ENCODE measurements at places on chromosomes 6 and 20.

DNA sequence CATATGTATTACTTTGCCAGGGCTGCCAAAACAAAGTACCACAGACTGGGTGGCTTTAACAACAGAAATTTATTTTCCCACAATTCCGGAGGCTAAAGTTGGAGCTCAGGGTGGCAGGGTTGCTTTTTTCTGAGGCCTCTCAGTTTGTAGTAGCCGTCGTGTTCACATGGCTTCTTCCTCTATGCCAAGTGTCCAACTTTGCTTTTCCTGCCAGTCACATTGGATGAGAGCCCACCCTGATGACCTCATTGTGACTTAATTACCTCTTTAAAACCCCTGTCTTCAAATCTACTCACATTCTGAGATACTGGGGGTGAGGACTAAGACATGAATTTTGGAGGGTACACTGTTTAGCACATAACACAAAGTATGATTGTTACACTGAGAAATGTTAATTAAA is 9.9 kb upstream of the ECT2L start:
- DNase-seq, result no peak

- no peak for DNase-seq
Measured at GRCh38 chr20:23568971-23569330, 667 bp upstream of the CST9L start.

DNA sequence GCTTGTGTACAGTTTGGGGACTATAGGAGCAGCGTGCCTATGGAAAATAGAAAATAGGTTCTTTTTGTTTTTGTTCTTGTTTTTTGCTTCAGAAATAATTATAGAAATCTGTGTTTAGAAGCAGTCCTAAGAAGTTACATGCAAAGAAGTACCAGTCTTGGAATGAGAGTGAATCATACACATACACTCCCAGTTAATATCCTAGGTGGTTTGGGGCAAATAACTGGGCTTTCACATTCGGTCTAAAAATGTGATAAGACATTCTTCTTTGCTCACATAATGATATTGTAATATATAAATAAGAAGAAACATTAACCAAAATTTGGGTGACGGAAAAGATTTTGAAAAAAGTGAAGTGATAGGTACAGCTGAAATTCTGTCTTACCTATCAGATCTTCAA is 61.0 kb downstream of the ENPP1 start:
- DNase-seq, result no peak

- DNase-seq, result no peak
Measured at GRCh38 chr20:46302106-46302505, 6.2 kb downstream of the CDH22 start.

DNA sequence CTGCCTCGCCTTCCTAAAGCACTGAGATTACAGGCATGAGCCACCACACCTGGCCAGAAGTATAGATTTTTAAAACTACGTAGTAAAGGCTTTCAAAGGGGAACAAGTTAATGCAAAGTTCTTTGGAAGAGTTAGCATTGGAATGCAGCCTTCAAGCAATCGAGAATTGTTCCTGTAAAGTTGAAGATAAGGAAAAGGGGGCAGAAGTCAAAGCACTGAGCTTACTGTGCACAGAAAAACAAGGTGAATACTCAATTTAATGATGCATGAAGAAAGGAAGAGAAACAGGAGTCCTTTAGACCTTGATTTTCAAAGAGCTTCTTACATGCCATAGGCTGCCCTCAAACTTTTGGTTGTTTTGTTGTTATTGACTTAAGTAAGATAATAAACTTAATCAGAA is 29.1 kb upstream of the LGSN start:
- no peak for DNase-seq

DNA sequence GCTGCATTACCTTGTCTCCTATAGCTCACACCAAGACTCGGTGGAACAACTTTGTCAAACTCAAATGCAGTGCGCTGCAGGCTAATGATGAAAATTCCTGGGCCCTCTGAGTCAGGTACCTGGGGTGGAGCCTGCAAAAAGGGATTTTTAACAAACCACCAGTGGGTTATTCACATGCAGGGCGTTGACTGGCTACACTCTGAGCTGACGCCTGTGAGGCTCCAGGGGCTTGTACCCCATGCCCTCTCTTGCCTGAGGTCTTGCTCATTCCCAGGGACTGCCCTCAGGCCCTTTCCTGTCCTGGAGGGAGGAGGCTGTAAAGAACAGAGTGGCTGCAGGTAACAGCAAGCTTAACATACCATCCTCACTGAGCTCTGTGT is 9.2 kb downstream of the GTSF1L start:
- no peak for DNase-seq

DNA sequence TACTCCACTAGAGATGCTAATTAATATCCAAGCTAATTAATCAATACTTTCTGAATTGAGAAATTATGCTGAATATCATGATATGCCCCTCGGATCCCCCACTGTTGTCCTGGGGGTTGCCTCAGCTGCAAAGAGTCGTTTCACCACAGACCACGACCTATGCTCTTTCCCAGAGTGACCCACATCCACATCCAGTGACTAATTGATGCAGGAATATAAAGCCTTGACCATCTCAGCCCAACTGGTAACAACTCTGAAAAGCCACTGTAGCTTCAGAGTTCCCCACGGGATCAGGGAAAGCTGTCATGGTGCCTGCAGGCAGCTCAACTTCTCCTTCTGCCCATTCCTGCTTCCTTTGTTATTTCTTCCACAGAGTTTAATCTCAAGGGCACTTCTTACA is 116.9 kb downstream of the RWDD2A start:
- no peak for DNase-seq

GRCh38 chr6:14059791-14060436 is 57.7 kb upstream of the CD83 start:
- DNase-seq, result no peak

- no peak for DNase-seq
Measured at GRCh38 chr20:2397595-2398145, 17.0 kb downstream of the TGM6 start.

GRCh38 chr20:57785720-57786119 is 75.9 kb upstream of the PMEPA1 start:
- DNase-seq, result no peak

DNA sequence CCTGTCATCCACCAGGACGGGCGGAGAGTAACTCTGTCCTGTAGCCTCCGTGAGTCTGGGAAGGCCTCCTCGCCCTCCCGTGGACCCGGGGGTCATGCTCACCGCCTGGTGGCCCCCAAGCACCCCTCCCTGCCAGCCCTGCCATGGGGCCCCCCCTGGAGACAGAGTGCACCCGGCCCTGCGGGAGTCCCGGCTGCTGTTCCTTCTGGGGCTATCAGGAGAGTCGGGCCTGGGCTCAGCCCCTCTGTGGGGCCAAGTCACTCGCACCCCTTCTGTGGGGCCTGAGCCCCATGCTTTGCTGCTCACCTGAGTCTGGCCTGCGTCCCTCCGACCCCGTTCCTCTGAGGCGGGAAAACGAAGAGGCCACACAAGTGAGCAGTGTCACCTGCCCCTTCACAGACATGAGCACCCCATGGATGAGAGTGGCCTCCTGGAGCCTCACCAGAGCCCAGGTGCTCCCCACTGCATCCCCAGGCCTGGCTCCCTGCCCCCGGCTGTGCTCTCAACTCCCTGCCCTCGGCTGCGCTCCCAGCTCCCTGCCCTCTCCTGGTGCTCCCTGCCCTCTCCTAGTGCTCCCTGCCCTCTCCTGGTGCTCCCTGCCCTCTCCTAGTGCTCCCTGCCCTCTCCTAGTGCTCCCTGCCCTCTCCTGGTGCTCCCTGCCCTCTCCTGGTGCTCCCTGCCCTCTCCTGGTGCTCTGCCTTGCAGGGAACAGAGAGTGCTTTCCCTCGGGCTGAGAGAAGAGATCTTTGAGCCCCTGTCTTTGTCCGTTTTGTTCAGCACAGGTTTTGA is 4.6 kb upstream of the CHRNA4 start:
- DNase-seq, result no peak

GRCh38 chr20:59644371-59644939 is 40.1 kb downstream of the PHACTR3 start:
- no peak for DNase-seq

DNA sequence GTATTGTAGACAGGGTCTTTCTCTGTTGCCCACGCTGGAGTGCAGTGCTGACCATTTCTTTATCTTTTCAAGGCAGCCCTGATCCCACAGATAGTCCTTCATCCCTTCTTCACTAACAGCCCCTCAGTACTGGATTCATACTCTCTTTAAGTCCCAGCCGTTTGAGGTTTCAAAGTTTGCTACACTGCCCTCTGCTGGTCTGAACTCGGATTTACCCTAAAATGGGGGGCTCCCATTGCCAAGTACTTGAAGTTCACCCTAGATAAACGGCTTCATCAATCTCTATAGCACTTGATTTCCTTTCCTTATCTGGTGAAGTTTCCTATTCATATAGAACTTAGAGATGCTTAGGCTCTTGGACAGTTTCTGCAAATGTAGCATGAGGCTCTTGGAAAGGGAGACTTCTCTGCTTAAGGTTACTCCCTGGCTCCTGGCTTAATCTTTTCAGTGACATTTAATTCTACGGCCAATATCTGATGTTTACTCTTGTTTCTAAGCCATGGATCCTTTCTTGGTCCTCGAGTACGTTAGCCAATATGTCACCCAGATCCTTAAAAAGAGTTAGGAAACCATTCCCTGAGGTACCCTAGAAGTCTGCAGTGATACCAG is 21.4 kb upstream of the PREP start:
- peak; percentile 37 for DNase-seq

- no peak for DNase-seq
Measured at GRCh38 chr6:105212587-105212986, 32.8 kb upstream of the POPDC3 start.

- no peak for DNase-seq
Measured at GRCh38 chr6:13687917-13688351, 23.7 kb downstream of the RANBP9 start.

DNA sequence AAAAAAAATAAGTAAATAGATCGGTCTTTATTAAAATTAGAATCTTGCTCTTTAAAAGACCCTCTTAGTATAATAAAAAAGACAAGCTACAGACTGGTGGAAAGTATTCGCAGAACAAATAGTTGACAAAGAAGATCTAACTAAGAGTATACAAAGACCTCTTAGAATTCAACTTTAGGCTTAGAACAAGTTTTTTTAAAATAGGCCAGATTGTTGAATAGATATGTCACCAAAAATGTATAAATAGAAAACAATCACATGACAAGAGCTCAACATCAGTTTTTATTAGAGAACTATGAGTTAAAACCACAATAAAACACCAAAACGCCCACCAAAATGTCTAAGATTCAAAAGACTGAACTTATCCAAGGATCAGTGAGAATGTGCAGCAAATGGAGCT is 632.7 kb upstream of the PTCHD4 start:
- DNase-seq, result no peak

DNA sequence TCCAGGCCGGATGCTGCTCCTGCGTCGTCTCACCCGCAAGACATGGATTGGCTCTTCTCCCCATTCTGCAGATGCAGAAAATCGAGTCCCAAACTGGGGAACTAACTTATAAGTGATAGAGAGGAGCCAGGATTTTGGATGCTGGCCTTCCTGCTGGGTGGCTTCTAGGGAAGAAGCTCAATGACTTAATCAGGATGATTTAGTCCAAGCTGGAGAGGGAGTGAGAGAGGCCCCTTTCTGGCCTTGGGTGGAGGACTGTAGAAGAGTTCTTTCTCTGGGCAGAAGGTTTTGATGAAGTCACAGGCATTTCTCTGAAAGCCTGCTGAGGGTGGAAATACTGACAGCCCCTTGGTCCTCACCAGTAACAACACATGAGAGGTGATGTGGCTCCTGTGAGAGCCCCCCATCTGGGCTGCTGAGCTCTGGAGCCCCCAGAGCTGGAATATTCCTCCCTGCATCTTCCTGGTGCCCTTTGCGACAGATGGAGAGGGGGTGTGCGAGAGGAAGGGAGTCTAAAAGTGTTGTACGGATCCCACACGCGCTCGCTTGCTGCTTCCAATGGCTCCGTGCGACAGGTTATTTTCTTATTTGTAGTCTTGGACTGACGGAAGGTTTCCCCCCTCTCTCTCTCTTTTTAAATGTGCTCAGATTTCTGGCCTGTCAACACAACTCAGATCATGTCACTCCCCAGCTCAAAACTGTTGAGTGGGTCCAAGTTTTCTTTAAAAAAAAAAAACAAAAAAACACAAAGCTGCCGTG is 3.5 kb downstream of the SIRPA start:
- no peak for DNase-seq

- no peak for DNase-seq
Measured at GRCh38 chr20:4158466-4159050, 143.2 kb upstream of the RNF24 start.

- no peak for DNase-seq
Measured at GRCh38 chr6:56541030-56541600, 101.6 kb downstream of the DST start.

GRCh38 chr6:144823131-144823530 is 538.0 kb downstream of the UTRN start:
- no peak for DNase-seq

DNA sequence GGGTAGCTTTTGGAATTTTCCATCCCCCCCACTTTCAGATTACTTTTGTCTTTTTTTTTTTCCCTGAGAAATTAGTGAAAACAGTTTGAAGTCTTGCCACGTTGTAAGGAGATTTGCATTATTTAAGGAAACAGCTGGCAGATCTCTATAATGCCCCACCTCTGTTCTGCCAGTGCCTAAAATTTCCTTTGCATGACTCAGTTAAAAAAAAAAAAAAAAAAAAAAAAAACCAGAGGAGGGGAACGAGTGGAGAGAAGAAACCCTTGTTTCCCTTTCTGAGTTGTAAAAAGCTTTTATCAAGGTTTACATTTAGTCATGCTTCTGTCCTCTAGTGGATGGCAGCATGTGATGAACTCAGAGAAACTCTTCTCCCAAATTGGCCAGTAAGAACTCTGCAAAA is 33.5 kb downstream of the CARMIL1 start:
- DNase-seq, result no peak

- no peak for DNase-seq
Measured at GRCh38 chr6:2958776-2959175, 12.6 kb downstream of the SERPINB6 start.

DNA sequence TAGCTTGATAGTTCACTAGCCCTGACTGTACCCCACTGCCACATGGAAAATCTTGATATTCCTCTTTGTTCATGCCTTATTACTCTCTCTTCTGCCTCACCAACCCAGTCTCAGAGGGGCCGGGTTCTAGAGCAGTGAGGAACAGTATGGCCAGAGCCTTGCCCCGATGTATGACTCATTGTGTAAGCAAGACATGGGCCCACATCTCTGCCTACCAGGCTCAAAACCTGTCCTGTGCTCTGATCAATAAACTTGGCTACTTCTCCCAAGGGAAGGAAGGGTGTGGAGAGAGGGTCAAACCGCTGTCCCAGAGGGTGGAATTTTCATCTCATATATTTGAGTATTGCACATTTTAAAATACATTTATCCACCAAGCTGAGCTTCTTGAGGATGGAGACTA is 91.7 kb downstream of the DNAH8 start:
- DNase-seq, result no peak

- peak; percentile 25 for DNase-seq
Measured at GRCh38 chr6:3022765-3023662, 23.3 kb downstream of the NQO2 start.

GRCh38 chr20:25408170-25408547 is 686 bp downstream of the GINS1 start:
- DNase-seq, result no peak

All from activated T-cell treated with anti-CD3 and anti-CD28 coated beads for 48 hours (primary cell).